ENCODE measurements at places on chromosomes 11 and 22.

DNA sequence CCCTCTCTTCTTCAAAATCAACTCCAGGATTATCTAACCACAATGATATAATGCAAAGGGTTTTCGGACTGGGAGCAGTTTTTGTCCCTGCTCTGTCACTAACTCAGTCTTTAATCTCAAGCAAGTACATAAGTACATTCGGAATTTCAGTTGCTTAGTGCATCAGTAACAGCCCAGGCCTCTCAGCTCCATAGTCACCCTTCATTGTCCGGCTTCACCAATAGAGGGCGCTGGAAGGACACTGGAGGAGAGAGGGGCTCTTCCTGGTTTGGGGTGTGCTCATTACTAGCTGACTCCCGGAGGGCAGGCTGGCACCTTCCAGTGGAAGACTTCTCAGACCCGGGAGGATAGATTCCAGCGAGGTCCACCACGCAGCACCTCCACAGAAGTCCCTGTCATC is 90.4 kb upstream of the PDGFD start:
- peak; percentile 7 for DNase-seq

- no peak for DNase-seq
Measured at GRCh38 chr11:92822410-92822809, 147.0 kb upstream of the MTNR1B start.

DNA sequence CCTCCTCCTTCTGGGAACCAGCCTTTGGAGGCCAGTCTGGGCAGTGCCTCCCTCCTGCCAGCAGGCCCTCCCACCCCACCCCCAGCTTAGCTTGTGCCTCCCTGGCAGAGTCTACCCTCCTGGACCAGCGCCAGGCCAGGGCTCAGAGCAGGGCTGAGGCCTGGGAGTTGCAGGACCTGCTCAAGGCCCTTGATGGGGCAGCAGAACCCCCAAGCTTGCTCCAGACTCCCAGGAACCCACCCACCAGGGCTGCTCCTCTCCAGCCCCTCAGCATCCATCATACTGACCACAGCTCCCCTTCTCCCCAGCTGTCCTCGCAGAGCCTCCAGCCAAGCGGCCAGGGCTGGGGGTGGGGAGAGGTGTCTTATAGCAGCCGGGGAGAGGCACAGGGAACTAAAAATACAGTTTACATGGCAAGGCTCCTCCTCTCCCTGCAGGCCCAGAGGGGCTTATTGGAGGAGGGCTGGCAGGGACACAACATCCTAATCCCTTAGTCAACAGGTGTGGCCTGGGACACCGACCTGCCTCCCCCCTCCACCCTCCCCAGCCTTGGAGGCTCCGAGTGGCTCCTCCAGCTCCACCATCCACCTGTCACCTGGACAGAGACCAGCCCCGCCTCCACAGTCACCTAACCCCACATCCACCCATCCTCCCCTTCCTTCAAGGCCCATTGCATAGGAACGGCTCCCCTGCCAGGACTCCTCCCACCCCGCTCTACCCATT is 5.2 kb upstream of the MB start:
- DNase-seq: no peak

DNA sequence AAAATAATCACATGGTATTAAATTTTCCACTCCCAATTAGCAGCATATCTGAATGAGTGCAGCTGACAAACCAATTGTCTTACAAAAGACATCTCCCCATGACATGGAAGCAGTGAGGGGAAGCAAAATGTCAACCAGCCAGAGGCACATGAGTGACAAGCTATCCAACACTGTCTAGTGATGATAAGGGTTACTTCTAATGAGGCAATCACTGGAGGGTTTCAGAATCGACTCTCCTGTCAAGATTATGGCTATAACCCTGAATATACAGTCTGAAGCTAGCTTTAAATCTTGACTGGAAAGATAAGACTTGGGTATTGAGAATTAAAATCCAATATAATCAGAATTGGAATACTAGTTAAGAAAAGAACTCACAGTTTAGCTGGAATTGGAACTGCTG is 50.3 kb downstream of the AMBRA1 start:
- no peak for DNase-seq

- DNase-seq: no peak
Measured at GRCh38 chr11:787084-787675, 2.7 kb downstream of the CEND1 start.

- DNase-seq: no peak
Measured at GRCh38 chr22:31400023-31400397, 606 bp downstream of the DRG1 start.

DNA sequence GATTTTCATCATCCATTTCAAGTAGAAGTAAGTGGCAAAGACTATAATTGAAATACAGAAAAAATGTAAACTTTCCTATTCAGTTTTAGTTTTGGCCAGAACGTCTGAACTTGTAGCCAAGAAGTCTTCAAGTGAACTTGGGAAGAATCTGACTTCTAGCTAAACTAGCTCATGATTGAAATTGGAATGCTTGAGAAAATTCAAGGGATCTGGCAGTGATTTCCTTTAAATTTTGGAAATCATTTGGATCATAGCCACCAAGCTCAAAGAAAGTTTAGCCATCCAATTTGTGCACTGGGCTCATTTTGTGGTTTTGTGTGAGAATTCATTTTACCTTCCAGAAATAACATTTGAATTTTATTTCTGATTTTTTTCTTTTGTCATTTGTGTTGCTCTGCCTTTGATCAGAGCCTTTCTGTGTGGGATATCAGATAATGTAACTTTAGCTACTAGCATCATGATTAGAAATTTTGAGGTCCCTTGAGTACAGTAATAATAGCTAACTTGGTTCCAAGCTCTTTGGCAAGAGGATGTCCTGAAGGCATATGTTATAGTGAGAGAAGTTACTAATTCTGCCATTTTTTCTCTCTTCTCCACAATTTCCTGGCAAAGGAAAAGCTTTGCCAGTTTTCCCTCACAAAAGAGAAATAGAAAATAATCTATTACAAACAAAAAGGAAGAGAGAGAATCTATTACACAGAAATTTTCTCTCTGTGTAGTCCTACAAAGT is 2123.7 kb upstream of the RAG2 start:
- no peak for DNase-seq

DNA sequence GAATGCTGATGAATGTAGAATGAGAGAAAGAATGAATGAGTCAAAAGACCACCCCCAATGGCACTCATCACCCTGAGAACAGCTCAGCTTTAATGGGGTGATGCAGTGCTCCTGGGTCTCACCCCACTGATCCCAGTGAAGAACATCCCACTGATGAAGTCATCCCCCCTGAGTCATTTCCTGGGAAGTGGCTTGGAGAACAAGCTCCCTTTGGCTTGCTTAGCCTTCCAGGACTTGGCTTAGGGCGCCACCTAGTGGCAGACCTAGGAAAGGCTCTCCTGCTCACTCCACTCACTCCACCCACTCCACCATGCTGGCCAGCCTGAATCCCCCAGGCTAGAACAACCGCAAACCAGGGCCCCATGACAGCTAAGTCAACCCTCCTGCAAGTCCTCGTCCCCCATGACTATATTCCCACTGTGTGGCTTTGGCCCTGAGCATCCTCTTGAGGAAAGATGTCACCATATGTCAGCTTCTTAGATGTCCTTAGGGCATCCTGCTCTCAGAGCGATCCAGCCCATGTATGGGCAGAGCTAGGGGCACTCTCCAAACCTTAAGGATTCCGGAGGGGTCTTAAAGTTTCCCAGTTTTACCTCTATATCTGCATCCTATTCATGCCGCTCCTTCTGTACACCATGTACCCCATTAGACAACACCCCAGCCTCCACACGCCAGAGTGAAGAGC is 17.8 kb upstream of the TMPRSS13 start:
- DNase-seq: peak; percentile 92

DNA sequence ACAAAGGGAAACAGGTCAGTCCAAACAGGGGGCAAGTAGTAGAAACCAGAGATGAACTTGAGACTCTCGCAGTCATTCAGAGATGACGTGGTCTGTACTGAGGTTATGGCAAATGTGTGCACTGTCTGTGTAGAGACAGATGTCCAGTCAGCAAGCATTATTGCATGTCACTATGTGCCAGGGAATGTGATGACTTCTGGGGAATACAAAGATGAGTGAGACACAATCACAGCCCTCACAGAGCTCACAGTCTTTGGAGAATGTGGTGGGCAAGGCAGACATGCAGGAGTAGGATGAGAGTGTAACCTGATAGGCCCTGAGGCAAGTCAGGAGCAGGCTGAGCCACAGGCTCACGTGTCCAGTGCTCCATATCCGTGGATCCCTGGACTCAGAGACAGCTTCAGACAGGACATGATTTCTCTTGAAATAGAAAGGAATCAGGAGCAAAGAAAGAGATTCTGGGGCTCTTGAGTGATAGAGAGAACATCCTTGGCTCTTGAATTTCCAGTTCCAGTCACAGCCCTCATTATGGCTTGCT is 550.7 kb downstream of the ETS1 start:
- DNase-seq: no peak

- no peak for DNase-seq
Measured at GRCh38 chr11:120708511-120709183, 197.1 kb downstream of the GRIK4 start.

GRCh38 chr11:1421291-1421690 is 31.6 kb downstream of the BRSK2 start:
- DNase-seq: no peak

GRCh38 chr11:47413908-47414684 is 5.7 kb downstream of the SLC39A13 start:
- DNase-seq: no peak

DNA sequence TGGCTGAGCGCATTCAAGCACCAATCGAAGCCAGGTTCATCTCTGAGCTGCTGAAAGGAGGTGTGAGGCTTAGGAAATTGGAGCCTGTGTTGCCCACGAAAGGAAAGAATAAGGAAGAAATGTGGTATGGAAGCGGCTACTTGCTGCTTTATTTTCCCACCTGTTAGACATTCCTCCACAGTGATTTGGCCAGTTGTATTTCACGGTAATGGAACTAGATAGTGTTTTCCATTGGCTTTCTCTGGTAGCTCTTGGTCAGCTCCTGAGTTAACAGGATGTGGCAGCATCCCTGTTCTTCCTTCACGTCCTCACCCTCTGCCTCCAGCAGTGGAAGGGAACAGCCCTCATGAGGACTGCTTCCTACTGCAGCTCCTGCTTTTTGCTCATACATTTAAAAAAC is 44.7 kb downstream of the BID start:
- no peak for DNase-seq

GRCh38 chr11:18563090-18563730 is 25.3 kb downstream of the UEVLD start:
- DNase-seq: no peak

GRCh38 chr11:36452236-36452940 is 57.7 kb downstream of the TRAF6 start:
- DNase-seq: peak; percentile 40

DNA sequence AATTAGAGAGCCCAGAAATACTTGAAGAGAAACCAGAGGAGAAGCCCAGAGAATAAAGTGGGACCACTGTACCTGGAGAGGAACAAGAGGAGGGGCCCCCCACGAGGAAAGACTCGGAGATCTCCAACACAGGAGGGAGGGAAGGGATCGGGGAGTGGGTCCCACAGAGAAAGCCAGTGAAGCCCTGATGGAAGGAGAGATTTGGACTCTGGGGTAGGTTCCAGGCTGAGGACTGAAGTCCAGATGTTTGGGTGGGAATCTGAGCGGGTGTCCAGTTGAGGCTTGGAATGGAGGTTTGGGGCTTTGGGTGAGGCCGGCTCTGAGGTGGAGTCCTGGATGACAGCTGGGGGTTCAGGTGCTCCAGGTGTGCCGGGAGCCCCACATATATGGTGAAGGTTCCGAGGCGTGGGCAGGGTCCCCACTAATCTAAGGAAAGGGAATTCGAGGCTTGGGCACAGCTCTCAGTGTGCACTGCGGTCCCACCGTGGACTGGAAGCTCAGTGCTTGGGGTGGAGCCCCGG is 32.6 kb downstream of the PDE2A start:
- DNase-seq: no peak

DNA sequence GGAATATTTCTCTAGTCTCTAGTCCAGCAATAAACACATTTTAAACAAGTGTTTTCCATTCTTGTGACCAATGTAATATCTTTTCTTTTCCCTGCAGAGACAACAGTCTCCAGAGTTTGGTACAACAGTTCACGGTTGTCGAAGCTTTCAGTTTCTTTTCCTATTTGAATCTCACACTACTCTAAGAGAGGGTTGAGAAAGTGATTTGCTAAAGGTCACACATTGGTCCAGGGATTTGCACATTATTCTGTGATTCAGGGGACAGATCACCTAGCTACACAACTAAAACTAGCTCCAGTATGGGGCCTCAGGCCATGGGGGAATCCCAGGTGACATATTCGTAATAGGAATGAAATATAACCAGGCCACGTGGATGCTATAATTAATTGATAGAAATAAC is 132.5 kb downstream of the HIPK3 start:
- DNase-seq: no peak

GRCh38 chr22:34897126-34897525 is 168.8 kb upstream of the ISX start:
- DNase-seq: no peak

GRCh38 chr22:24760708-24761306 is 13.7 kb downstream of the PIWIL3 start:
- no peak for DNase-seq

- DNase-seq: peak; percentile 25
Measured at GRCh38 chr22:37464181-37464580, 22.0 kb downstream of the MFNG start.

DNA sequence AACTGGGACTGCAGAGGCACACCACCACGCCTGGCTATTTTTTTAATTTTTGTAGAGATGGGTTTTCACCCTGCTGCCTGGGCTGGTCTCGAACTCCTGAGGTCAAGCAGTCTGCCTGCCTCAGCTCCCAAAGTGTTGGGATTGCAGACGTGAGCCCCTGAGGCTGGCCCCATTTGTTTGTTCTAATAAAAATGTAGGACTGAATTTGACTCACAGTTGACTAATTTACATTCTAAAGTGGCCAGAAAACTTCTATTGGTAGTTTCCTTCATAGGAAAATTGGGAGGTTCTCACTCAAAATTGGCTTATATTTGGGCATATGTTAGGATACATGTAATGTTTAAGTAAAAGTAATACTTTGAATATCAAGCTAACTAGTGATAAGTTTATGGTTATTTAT is 35.0 kb downstream of the PPFIA1 start:
- no peak for DNase-seq

GRCh38 chr11:11669233-11669846 is 47.5 kb upstream of the GALNT18 start:
- DNase-seq: no peak

DNA sequence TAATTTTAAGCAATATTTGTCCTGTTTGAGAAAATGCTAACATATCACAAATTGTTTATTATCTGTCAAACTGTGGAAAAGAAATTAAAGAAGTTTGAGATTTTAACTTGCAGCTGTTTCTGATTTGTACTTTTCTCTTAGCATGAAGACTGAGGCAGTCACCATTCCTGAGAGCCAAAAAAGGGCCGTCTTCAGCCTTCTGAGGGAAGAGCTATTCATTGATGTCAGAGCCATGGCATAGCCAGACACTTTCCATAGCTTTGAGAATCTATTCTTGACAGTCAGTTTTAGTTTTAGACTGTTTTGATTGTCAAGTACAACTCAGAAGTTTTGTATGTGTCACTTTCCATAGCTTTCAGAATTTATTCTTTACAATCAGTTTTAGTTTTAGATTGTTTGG is 32.1 kb downstream of the YAP1 start:
- DNase-seq: no peak

GRCh38 chr11:123314972-123315371 is 115.1 kb upstream of the GRAMD1B start:
- no peak for DNase-seq

All from lung (tissue), 17 donors.